ENCODE measurements at places on chromosomes 3 and 15. TPM values are rescaled to one million over a fixed set of nuclear protein-coding genes. Genes with fewer than 3 reads are reported as not detected.

P2RY12 gene
- 1.7 TPM for polyA plus RNA-seq

CYP1A2 gene
- polyA plus RNA-seq = not detected

COL7A1 gene
- polyA plus RNA-seq = not detected

CNTN6 gene
- polyA plus RNA-seq = not detected

LEKR1 gene
- 0.93 TPM for polyA plus RNA-seq

GDPGP1 gene
- polyA plus RNA-seq = 1.3 TPM
